ENCODE measurements at places on chromosomes 13 and 19.

GRCh38 chr19:33245948-33246708 lies 20.5 kb upstream of the SLC7A10 start:
- no peak for DNase-seq

- DNase-seq, result no peak
Measured at GRCh38 chr19:1017115-1017905, 3.6 kb downstream of the TMEM259 start.

- no peak for DNase-seq
Measured at GRCh38 chr19:53883231-53883661, 1.2 kb downstream of the PRKCG start.

- DNase-seq, result no peak
Measured at GRCh38 chr13:97445522-97446187, 11.7 kb downstream of the RAP2A start.

DNA sequence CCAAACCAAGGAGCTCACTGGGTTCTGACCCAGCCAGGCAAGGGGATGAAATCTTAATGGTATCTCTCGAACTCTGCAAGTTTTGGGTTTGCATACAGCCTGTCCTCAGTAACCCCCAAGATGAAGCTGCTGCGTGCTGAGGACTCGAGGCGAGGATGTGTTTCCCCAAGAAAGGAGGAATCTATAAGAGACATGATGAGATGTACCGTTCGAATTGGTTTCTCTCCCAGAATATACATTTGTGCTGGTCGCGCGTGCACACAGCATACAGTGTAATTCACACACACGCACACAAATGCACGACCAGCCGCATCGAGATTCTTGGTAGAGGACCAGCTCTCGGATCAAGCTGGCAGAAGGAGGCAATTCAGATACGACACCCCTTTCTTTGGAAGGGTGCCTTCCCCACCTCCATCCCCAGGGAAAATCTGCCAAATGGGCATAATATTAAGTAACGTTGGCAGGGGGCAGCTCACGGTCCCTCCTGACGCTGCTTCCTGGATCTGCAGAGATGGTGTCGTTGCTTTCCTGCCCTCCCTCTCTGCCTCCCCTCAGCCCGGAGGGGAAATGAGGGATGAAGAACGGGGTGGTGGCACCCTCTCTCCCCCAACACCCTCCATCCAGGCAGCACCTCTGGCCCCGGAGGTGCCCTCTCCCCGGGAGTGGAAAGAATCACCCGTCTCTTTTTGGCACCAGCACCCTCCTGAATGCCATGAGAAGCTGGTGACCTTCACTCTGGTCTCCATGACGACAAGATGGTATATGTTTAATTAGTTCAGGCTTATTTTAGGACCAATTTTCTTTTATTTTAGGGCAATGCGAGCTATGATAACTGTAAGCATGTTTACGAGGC lies 310.2 kb downstream of the ZNF536 start:
- DNase-seq, result no peak

GRCh38 chr19:41563854-41564514 lies 12.0 kb upstream of the CEACAM21 start:
- DNase-seq, result no peak

DNA sequence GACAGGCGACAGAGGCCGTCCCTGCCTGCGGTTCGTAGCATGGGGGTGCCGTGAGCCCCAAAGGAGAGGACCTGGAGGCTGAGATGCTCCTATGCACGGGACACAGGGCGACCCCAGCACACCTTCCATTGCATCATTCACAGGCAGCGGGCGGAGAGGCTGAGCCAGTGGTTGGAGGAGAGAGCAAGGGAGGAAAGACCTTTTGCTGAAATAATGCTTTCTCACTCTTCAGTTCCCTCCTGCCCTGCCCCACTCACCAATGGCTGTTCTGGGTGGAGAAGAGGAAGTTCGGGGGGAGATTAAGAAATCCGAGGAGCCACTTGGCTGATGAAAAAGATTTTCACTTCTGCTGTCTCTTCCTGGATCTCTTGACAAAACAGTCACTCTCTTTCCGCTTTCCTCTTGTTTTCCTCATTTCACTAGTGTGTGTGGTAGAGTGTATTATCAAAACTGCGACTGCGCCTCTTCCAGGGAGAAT lies at the start of gene NLRP12:
TSS of gene NLRP12 (minus strand) at position 181 of the 478 bp plus-strand sequence. CDS start at position 41, 140 bp downstream.
- no peak for DNase-seq

- no peak for DNase-seq
Measured at GRCh38 chr19:13299838-13300237, 149.6 kb downstream of the IER2 start.

DNA sequence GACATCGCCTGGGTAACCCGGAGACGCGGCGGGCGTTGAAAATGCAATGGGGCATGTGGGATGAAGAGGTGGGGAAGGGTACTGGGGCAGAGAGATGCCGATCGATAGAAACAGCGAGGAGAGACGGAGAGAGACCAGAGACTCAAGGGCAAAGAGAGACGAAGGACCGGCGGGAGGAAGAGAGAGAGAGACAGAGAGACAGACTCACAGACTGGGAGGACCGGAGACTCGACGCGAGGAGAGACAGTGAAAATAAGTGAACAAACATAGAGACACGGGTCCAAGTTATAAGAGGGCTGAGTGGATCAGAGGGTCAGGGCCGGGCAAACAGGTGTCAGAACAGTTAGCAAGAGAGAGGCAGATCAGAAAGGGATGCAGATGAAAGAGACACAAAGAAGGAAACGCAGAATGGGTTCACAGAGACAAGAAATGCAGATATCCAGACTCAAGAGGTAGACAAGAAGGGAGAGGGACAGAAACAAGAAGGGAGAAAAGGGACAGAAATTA lies 576 bp upstream of the MZF1 start:
- DNase-seq, result no peak

- DNase-seq, result no peak
Measured at GRCh38 chr19:40280608-40281221, 4.4 kb downstream of the AKT2 start.

- no peak for DNase-seq
Measured at GRCh38 chr19:45264781-45265317, 13.8 kb downstream of the MARK4 start.

GRCh38 chr13:42405665-42406390 lies 133.9 kb downstream of the AKAP11 start:
- peak; percentile 84 for DNase-seq

- no peak for DNase-seq
Measured at GRCh38 chr19:36819130-36819630, 19.0 kb downstream of the ZNF790 start.

GRCh38 chr19:42255766-42256745 lies 1.1 kb upstream of the ERF start:
- DNase-seq, result no peak

DNA sequence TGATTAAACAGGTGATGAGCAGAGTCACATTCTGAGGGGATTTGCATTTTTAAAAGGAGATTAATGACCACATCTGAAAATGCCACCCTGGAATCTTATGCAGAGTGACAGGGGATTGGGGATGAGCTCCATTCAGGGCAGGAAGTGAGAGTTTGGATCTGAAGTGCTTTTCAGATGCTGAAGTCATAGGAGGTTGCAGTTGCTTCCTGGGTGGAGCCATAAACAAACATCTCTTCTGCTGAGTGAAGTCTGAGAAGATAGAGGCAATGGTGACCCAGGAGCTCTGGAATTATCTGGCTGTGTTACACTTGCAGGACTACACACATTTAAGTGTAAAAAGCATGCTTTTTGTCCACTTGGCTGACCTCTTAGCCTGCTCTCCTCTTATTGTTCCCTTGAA lies 51.4 kb upstream of the PSG8 start:
- DNase-seq, result no peak

- DNase-seq, result peak; percentile 37
Measured at GRCh38 chr19:3175781-3176714, 2.5 kb upstream of the S1PR4 start.

DNA sequence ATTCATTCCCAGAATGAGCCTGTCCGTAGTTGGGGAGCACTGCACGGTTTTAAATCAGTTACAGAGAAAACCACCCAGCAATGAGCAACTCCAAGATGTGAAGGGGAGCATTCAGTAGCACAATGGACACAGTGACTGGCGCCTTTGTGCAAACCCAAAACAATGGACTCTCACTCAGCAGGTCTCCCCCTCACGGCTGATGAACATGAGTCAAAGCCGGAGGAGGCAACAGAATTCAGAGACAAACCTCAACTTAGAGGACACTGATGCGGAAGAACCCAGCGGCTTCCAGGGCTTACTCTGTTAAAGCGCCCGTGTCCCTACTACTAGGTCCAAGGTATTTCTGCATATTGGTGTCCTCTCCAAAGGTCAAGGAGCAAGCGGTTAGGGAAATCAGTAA lies 17.7 kb downstream of the PLEKHF1 start:
- DNase-seq, result no peak

DNA sequence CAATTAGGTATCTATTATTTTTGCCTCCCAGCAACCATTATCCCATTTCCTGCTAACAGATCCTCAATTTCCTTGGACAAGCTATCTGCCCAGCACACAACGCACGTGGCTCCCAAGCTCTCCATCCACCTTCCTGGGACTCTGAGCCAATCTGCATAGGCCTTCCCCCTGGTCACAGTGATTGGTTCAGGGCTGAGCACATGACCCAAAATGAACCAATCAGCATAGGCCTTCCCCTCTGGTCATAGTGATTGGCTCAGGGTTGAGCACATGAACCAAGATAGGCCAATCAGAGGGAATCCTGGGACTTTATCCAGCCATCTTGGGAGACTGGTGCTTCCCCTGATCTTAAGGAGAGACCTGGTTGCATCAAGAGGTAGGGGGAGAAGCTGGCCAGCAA lies 5.8 kb downstream of the CPAMD8 start:
- no peak for DNase-seq

DNA sequence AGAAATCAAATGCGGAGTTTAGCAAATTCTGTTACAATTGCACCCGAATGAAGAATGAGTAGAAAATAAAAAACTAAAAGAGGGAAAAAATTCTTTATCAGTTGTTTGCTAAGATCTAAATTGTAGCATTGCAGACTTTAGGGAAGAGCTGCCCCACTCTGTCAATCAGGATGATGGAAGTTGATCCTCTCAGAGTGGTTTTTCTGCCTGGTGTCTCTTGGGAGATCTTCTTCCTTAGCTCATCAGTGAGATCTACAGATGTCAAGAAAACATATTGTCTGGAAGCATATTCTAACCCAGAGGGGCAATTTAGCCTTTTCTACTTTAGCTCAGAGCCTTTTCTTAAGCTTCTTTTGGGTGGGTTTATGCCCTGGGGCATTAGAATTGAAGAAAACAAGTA lies 223.2 kb upstream of the PCDH17 start:
- no peak for DNase-seq

- DNase-seq, result no peak
Measured at GRCh38 chr19:41220811-41221210, 1.8 kb downstream of the AXL start.

GRCh38 chr13:113489171-113489548 lies 1.4 kb downstream of the DCUN1D2 start:
- DNase-seq, result no peak

DNA sequence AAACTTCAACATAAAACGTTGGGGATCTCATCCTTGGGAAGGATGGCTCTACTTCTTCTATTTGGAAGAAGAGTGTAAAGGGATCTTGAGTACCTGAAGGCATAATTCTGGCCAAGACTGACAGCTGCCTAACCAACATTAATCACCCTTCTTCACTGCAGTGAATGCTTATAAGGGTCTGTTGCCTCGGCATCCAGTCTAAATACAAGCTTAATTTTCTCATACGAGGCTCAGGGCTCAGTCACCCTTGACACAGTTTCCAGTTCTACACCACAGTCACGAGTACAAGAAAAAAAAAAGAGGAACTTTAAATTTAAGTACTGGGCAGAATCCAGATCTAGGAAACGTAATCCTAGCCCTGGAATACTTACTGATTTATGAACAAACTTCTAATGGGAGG lies 9.0 kb downstream of the FPR3 start:
- no peak for DNase-seq

DNA sequence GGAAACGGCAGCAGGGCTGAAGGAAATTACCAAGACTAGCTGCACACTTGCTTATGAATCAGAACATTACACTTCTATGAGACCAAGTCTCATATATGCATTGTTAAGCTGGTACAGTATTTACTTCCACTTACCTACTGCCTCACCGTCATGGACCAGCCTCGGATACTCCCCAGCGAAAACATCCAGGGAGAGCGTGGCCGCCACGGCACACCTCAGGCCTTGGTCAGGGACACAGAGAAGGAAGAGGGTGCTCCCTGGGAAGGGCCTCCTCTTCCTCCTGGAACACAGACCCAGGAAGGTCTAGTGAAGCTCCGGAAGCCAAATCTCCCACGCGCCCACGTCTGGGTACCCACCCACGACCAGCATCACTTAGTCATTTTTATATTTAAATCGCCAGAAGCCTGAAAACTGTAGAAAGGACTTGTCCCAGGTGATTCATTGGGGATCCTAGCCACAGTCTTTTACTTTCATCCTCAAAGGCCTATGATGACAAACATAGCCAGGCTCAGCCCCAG lies 24.4 kb upstream of the MTIF3 start:
- DNase-seq, result no peak

GRCh38 chr19:6807291-6807690 lies 34.8 kb downstream of the VAV1 start:
- no peak for DNase-seq

- no peak for DNase-seq
Measured at GRCh38 chr13:19634256-19634740, 839 bp downstream of the MPHOSPH8 start.

DNA sequence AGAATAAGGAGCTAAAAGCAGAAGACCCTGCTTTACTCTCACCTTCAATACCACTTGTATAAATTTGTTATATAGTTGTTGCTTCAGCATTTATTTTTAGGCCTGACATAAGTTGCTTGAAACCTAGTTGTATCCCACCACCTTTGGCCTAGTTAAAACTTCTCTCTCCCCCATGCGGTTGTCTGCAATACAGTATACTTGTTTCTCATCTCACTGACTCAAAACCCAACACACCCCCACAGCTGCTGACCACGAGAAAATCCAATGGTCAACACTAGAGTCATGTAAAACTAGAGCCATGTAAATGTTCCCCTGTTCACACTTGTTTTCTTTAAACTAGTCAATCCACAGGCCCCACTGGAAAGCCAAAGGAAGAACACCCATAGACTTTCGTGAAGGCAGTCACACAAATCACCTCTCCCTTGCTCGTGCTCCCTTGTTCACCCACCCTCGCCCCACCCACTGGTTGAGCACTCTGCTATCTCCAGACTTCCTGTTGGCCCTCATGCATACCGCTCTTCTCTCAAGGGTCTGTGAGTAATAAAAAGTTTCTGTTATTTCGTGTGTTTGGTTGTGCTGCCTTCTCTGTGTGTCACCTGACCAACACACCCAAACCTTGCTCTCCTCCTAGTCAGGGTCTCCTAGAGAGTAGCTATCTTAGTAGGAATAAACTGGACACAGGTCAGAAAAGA lies 12.9 kb upstream of the CCDC169 start:
- DNase-seq, result no peak

- no peak for DNase-seq
Measured at GRCh38 chr13:107251341-107251740, 683.4 kb upstream of the ARGLU1 start.

DNA sequence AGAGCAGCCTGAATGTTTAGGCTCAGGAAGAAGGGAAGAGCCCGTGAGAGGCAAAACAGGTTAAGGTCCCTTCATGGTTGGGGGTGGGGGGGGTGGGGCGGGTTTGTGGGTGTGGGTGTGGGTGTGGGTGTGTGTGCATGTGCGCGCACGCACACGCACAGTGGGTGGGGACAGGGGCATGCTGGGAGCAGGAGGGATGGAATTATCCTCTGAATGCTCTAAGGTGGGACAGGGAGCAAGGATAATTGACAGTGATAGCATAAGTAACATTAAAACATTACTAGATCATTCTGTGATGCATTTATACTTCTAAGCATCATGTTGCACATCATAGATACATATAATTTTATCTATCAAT lies 64.7 kb downstream of the CCDC70 start:
- no peak for DNase-seq
